Natural killer cell treated with Interleukin-12 subunit alpha and Interleukin-12 subunit beta and Interleukin-15 and Interleukin-18, amount 100 ng/mL, for 72 hours (primary cell): ENCODE measurements at places on chromosomes 16 and 17.

DNA sequence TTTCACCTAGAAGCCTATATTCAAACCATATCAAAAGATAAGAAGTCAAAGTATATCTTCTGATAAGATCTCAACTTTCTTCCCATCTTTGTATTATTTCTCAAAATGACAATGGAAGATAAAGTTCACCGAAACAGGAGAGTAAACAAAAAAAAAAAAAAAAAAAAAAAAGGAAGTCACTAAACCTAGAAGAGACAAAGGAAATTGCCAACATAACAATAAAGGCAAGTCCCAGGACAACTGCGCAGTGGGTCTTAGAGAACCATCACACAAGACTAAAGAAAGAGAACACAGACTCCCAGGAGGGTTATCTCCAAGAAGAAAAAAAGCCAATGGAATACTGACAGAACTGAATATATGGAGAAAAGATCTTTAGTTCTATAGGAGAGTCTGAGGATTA, 65.7 kb downstream of the SMURF2 start:
- DNase-seq, result no peak

GRCh38 chr17:69447726-69448125, 33.2 kb downstream of the MAP2K6 start:
- DNase-seq, result no peak

- no peak for DNase-seq
Observed at GRCh38 chr16:31168848-31169247, 11.1 kb upstream of the FUS start.

GRCh38 chr16:64459402-64459801, 662.5 kb downstream of the CDH11 start:
- DNase-seq, result no peak

- no peak for DNase-seq
Observed at GRCh38 chr16:71622088-71622487, 3.9 kb upstream of the MARVELD3 start.

GRCh38 chr17:17236295-17237025, 508 bp downstream of the FLCN start:
- DNase-seq, result no peak

DNA sequence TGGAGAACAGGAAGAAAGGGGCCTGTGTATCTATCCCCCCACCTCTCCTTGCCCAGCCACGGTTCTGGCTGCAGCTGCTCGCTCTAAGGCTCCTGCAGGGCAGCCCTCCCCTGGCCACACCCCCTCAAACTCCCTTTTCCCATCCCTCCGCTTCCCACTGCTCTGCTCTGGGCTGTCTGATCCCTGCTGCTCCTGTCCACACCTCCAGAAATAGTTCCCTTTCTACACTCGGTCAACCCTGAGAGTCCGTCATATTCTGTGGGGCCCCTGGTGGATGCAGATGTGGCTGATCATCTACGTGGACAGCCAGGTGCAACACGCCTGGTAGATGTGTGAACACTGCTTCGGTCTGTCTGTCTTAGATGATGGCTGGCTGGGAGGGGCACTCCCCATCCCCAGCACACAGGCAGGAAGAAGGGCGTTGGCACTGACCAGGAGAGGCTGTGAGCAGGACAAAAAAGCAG, 19.3 kb upstream of the KRT19 start:
- no peak for DNase-seq

DNA sequence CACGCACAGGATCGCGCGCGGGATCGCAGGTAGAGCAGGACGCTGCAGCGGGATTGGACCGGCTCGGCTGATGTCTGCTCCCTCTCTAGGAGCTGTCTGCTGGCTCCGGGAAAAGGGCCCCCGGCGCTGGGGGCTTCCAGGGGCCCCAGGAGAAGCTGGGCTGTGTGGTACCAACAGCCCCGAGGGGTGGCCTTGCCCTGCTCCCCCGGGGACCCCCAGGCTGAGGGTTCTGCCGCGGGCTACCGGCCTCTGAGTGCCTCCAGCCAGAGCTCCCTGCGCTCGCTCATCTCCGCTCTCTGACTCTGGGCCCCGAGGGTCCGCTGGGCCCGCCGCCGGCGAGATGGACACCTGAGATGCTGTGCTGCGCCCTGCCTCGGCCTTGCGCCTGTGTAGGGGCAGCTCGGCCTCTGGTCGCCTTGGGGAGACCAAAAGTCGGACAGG, 1.4 kb upstream of the PAQR4 start:
- DNase-seq, result no peak

GRCh38 chr17:57833179-57833939, 16.5 kb downstream of the MRPS23 start:
- peak; percentile 77 for DNase-seq

GRCh38 chr17:56594320-56595107, 1.0 kb downstream of the NOG start:
- no peak for DNase-seq

DNA sequence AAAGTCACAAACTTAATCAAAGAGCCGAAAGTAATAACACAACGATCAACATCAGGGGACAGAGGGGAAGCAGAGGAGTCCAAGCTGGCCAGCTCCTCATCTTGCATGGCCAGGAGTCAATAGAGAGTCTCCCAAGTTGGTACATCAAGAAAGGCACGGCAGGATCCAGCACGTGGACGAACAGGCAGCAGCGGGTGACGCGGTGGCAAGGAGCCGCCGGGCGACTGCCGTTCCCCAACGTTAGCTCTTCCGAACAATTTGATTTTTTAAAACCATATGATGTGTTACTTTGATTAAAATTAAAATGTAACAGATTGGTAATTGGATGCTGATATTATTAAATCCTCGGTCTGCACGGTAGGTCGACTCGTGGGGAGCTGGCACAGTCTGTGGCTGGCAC, 81.8 kb upstream of the DOC2B start:
- no peak for DNase-seq

- DNase-seq, result no peak
Observed at GRCh38 chr17:30597776-30598288, 120.6 kb downstream of the GOSR1 start.

DNA sequence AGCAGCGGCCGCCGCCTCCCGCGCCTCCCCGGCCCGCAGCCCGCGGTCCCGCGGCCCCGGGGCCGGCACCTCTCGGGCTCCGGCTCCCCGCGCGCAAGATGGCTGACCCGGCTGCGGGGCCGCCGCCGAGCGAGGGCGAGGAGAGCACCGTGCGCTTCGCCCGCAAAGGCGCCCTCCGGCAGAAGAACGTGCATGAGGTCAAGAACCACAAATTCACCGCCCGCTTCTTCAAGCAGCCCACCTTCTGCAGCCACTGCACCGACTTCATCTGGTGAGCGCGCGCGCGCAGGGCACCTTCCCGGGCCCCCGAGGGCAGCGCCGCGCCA, 258 bp downstream of the PRKCB start:
- DNase-seq, result no peak

DNA sequence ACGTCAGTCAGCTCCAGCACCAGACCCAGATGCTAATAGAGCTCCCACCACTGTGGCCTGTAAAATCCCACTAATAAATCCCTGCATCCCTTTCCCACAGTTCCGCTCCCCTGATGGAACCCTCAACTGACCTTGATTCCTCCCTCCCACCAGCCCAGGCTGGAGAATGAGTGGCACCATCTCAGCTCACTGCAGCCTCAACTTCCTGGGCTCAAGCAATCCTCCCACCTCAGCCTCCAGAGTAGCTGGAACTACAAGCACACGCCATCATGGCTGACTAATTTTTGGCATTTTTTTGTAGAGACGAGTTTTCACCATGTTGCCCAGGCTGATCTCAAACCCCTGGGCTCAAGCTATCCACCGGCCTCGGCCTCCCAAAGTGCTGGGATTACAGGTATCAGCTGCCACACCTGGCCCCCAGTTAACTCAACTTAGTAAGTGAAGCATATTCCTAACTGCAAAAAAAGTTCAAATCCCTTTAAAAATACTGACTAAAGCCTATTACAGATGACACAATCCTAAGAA, 15.6 kb downstream of the USP7 start:
- DNase-seq, result no peak

DNA sequence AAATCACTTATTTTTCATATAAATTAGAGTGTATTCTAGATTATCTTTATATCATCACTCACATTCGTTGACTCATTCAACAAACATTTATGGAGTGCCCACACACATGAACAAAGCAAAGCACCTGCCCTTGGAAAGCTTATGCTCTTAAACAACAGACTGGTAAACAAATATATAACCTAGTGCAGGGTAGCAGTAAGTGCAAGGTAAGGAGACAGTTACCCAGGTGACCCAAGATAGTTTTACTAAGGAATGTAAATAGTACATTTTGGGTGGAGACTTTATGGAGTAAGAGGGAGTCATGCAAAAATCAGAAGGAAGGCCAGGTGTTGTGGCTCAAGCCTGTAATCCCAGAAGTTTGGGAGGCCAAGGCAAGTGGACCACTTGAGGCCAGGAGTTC, 40.4 kb upstream of the HELZ start:
- no peak for DNase-seq

DNA sequence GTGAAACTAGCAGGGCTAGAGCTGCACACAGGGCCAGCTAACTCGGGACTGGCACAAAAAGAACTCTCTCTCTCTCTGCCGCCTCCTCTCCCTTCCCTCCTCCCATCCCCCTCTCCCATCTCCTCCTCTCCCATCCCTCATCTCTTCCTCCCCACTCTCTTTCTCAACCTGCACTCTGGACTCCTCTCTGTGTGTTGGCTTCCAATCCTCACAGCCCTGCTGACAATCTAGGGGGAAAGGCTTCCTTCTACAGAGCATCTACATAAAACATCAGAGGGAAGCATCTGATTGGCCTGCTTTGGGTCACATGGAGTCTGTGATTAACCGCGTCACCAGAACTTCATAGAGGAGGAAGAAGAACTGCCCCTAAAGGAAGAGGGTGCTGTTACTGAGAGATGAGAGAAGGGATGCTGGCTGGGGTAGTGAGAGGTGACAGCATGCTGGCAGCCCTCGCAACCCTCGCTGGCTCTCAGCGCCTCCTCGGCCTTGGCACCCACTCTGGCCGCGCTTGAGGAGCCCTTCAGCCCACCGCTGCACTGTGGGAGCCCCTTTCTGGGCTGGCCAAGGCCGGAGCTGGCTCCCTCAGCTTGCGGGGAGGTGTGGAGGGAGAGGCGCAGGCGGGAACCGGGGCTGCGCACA, 12.8 kb upstream of the ZFP90 start:
- DNase-seq, result no peak

DNA sequence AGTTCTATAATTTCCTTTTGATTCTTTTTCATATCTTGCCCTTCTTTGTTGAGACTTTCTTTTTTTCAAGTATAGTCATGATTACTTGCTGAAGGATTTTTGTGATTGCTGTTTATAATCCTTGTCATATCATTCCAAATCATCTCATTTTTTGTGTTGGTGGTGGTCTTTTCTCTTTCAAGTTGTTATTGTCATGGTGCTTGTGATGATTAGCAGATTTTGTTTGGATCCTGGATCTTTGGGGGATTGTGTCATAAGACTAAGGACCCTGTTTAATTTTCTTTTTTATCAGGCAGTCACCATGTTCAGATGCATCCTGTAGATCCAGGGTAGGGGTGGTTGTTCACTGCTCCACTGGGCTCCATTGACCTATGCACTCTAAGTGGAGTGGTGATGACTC, 254.4 kb upstream of the FOXF1 start:
- DNase-seq, result no peak

DNA sequence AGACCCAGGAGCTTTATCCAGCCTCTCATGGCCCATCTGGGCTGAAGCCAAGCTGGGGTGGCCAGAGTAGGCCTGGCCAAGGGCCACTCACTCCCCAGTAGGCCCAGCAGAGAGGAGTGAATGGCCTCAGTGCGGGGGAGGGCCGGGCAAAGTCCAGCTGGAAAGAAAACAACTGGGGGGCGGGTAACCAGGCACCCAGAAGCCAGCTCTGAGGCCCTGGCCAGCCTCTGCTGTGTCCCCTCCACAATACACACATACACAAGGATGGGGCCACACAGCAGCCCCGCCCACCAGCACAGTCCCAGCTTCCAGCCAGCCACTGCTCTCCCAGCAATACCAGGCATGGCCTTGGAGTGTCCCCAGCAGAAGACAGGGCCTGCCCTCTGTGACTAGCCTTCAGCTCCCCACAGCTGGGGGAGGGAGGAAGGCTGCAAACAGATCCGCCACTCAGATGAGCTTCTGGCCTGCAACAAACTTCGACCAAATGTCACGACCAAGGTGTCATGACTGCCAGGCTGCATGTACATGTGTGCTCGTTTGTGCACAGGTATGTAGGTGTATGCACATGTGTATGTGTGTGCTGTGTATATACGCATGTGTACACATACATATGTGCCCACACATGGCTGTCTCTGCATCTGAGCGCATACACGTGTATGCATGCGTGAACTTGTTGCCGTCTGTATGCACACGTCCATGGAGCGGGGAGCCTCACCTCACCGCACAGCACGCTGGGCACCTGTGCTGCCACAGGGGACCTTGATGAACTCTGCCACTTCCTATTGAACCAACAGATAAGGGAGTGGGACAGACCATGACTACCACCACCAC, 5.0 kb downstream of the CARHSP1 start:
- DNase-seq, result no peak

- no peak for DNase-seq
Observed at GRCh38 chr17:68273722-68274121, 17.2 kb downstream of the SLC16A6 start.

GRCh38 chr16:3730161-3731125, 13.1 kb upstream of the TRAP1 start:
- DNase-seq, result no peak

GRCh38 chr16:22353933-22354541, 20.4 kb downstream of the CDR2 start:
- DNase-seq, result no peak

- no peak for DNase-seq
Observed at GRCh38 chr16:69209735-69210134, 22.8 kb downstream of the SNTB2 start.

DNA sequence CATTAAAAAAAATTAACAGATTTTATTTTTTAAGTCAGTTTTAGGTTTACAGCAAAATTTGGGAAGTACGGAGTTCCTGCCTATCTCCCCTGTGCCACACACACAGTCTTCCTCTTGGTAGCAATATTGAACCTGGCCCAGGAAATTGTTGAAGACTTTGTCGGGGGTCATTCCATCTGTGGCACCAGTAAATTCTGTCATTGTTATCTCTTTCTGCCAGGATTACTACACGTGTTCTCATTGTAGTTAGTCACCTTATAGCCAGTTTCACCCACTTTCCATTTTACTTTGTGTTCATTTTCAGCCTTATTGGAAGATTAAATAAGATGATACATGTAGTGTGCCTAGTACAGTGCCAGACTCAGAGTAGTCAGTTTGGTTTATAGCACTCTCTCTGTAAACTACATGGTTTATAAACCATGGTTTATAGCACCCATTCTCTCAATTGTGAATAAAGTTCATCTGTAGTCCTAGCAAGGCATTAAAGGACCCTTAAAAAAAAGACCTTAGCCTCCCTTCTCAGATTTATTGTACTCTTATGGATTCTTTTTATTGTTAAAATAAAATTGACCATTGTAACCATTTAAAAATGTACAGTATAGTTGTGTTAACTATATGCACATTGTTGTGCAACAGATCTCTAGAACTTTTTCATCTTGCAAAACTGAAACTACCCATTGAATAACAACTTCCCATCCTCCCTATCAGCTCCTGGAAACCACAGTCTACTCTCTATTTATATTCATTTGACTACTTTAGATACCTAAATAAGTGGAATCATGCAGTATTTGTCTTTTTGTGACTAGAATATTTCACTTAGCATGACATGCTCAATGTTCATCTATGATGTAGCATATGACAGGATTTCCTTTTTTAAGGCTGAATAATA, 36.1 kb downstream of the NLK start:
- no peak for DNase-seq
